ENCODE measurements at places on chromosomes 1 and 21.

DNA sequence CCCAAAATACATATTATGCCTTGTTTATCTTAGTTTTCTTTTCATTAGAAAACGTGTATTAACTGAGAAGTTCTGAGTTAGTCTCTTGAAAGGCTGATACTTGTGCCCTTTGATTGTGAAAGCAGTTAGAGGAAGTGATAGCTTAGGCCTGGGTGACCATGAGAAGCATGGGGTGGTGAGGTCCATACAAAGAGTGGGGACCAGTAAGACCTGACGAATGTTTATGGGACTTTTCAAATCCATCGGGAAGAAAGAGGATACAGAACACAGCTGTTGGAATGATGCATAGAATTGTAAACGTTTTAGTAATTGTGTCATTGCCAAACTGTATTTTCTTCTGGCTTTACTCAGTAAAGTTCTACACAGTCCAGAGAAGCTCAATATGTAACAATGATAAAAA, 259.8 kb downstream of the LMO4 start:
- DNase-seq = no peak

DNA sequence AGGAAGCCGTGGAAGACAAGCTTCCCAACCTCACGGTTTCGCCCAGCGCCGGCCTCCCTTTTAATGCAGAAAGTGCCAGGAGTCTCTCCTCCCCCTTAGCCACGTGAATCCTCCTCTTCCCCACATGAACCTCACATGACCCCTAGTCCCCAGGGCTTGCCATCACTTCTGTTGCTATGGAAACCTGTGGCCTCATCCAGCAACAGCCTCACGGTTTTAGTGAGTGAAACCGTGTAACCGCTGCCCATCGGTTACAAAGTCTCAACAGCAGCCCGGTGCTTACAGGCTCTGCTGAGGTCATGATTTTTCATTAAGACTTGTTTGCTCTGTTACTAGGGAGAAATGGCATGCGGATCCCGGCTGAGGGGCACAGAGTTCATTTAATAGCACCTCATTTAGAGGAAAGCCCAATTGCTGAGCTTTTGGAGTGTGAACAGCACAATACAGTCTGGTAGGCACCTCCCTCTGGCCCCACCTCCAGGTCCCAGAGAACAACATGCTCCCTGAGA, 143.2 kb upstream of the BACE2 start:
- DNase-seq = no peak

- DNase-seq = no peak
Observed at GRCh38 chr1:1603671-1604373, 3.9 kb upstream of the FNDC10 start.

GRCh38 chr1:204507317-204508105, 8.7 kb upstream of the MDM4 start:
- no peak for DNase-seq

- DNase-seq = no peak
Observed at GRCh38 chr1:26017606-26018005, 4.0 kb upstream of the EXTL1 start.

- DNase-seq = no peak
Observed at GRCh38 chr1:180309338-180309737, 79.3 kb downstream of the LHX4 start.

DNA sequence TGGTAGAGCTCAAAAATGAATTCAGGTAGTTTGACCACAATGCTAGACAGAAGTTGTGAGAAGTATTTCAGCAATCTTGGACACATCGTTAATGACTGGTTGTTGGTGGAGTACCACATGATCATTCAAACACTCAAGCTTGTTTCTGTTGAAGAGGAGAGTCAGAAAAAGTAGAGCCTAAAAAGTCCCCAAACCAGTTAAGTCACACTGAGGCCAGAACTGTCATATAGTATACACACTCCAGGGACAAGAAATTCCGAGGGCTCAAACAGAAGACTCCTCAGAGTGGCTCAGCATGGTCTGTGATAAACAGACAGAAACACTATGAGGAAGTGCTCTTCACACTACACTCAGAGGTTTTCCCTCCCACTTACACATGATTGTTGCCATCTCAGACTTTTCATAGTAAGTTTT, 5.8 kb downstream of the TRIM33 start:
- DNase-seq = no peak
